Vagina (tissue), 2 donors: ENCODE measurements at places on chromosomes 3 and 15. TPM values are rescaled to one million over a fixed set of nuclear protein-coding genes. Genes with fewer than 3 reads are reported as not detected.

GRCh38 chr3:167885277-167885676 lies 149.8 kb downstream of the SERPINI1 start:
- no peaks in the 10 kb centered on the region for H3K4me1 ChIP-seq
- H3K27me3 ChIP-seq, result no peaks in the 10 kb centered on the region
- H3K36me3 ChIP-seq, result no peaks in the 10 kb centered on the region

Gene ISLR2
- 3.4 TPM for total RNA-seq

Gene MYL3
- total RNA-seq, result not detected

GRCh38 chr3:51975852-51976549 lies 1.1 kb downstream of the ABHD14A start:
- H3K4me1 ChIP-seq, result peaks cover 30% of the 10 kb centered on the region
- no peak for DNase-seq
- no peaks in the 10 kb centered on the region for H3K27me3 ChIP-seq
- peak overlapping the region; percentile 94 for H3K27ac ChIP-seq
- H3K4me3 ChIP-seq, result peak overlapping the region; percentile 81
- no peaks in the 10 kb centered on the region for H3K36me3 ChIP-seq

- H3K27ac ChIP-seq, result no peak overlapping the region
- H3K27me3 ChIP-seq, result no peaks in the 10 kb centered on the region
- H3K4me3 ChIP-seq, result no peak overlapping the region
- peaks cover 32% of the 10 kb centered on the region for H3K4me1 ChIP-seq
- DNase-seq, result no peak
Observed at GRCh38 chr15:51864408-51865056, 35.1 kb downstream of the TMOD3 start.
